ENCODE measurements at places on chromosomes 16 and 17. TPM values are rescaled to one million over a fixed set of nuclear protein-coding genes. Genes with fewer than 3 reads are reported as not detected.

GRCh38 chr16:49349446-49350168 lies 24.0 kb upstream of the C16orf78 start:
- no peak for DNase-seq
- H3K27ac ChIP-seq, result no peak overlapping the region
- no peak overlapping the region for H3K4me3 ChIP-seq
- H3K4me1 ChIP-seq, result no peaks in the 10 kb centered on the region
- peaks cover 12% of the 10 kb centered on the region for H3K27me3 ChIP-seq

DNA sequence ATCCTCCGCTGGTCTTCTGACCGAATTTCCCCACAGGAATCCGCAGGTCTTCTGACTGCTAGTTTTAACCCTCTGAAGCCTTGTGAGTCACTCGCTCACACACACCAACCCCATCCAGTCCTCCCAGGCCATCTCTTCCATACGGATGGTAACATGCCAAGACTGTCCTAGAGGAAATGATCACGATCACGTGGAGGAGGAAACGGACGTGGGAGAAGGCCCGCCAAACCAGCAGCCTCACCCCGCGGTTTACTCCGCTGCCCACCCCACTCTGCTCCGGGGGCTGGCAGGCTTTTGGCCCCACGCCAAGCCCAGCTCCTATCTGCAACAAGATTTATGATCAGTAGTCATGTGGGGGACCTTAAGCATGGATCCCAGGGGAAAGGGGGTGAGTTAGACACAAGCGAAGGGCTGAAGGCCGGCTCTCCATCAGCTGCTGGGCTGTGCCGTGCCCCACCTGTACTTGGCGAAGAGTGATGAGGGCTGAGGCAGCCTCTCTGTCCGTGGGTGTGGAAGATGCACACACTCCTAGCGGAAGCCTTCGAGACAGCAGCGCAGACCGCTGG lies 1.5 kb upstream of the FAAP100 start:
- H3K27me3 ChIP-seq, result no peaks in the 10 kb centered on the region
- H3K27ac ChIP-seq, result peak overlapping the region; percentile 92
- H3K4me3 ChIP-seq, result peak overlapping the region; percentile 92
- H3K36me3 ChIP-seq, result peaks cover 16% of the 10 kb centered on the region

DNA sequence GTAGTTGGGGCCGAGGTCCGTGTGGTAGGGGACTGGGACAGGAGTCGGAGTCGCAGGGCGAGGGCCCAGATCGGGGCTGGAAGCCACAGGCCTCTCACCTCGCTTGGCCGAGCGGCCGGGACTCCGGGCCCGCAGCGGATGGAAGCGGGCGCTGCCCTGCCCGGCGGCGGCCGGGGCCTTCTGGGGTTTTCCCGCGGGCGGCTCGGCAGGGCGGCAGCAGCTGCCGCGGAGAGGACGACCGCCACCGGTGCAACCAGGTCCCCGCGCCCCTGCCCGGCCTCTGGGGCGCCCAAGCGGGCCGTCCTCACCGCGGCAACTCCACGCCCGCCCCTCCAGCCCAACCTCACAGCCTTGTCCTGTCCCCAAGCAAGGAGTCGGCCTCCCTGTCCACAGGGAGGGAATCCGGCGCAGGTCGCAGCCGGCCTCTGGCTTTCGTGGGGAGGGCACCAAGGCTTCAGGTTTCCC lies 15.6 kb upstream of the UTP6 start:
- DNase-seq, result no peak
- H3K4me1 ChIP-seq, result peaks cover 13% of the 10 kb centered on the region
- H3K36me3 ChIP-seq, result no peaks in the 10 kb centered on the region
- H3K4me3 ChIP-seq, result no peak overlapping the region
- H3K27ac ChIP-seq, result no peak overlapping the region

GRCh38 chr16:69934751-69935150 lies 16.4 kb upstream of the CLEC18A start:
- H3K4me3 ChIP-seq, result no peak overlapping the region
- no peak for DNase-seq
- H3K36me3 ChIP-seq, result peaks cover 7% of the 10 kb centered on the region
- H3K27me3 ChIP-seq, result no peaks in the 10 kb centered on the region
- no peaks in the 10 kb centered on the region for H3K4me1 ChIP-seq

GRCh38 chr16:68234188-68235107 lies 1.5 kb downstream of the ESRP2 start:
- peaks cover 31% of the 10 kb centered on the region for H3K4me1 ChIP-seq
- no peaks in the 10 kb centered on the region for H3K27me3 ChIP-seq
- peaks cover 2% of the 10 kb centered on the region for H3K36me3 ChIP-seq
- peak overlapping the region; percentile 77 for H3K27ac ChIP-seq
- DNase-seq, result peak; percentile 16

Gene MPHOSPH6
- 51.2 TPM for total RNA-seq

All from activated CD8-positive, alpha-beta T cell treated with anti-CD3 and anti-CD28 coated beads for 36 hours (primary cell).